ENCODE measurements at places on chromosomes 11 and 22. TPM values are rescaled to one million over a fixed set of nuclear protein-coding genes. Genes with fewer than 3 reads are reported as not detected.

GRCh38 chr11:12893787-12894672 lies 115.1 kb upstream of the RASSF10 start:
- no peaks in the 10 kb centered on the region for H3K27me3 ChIP-seq
- H3K4me3 ChIP-seq: no peak overlapping the region
- H3K27ac ChIP-seq: no peak overlapping the region

Gene CPT1B
- total RNA-seq: 24.8 TPM

Gene KCNJ1
- total RNA-seq: 0.15 TPM

- H3K4me3 ChIP-seq: no peak overlapping the region
- no peaks in the 10 kb centered on the region for H3K27me3 ChIP-seq
- H3K27ac ChIP-seq: no peak overlapping the region
- no peak for DNase-seq
- H3K36me3 ChIP-seq: peaks cover 17% of the 10 kb centered on the region
Observed at GRCh38 chr22:26461188-26461810, 22.3 kb downstream of the HPS4 start.

Gene CNGA4
- 2.6 TPM for total RNA-seq

- H3K36me3 ChIP-seq: no peaks in the 10 kb centered on the region
- H3K4me3 ChIP-seq: no peak overlapping the region
- H3K27me3 ChIP-seq: no peaks in the 10 kb centered on the region
- no peak for DNase-seq
- H3K27ac ChIP-seq: no peak overlapping the region
Observed at GRCh38 chr11:22989371-22989770, 129.1 kb upstream of the CCDC179 start.

DNA sequence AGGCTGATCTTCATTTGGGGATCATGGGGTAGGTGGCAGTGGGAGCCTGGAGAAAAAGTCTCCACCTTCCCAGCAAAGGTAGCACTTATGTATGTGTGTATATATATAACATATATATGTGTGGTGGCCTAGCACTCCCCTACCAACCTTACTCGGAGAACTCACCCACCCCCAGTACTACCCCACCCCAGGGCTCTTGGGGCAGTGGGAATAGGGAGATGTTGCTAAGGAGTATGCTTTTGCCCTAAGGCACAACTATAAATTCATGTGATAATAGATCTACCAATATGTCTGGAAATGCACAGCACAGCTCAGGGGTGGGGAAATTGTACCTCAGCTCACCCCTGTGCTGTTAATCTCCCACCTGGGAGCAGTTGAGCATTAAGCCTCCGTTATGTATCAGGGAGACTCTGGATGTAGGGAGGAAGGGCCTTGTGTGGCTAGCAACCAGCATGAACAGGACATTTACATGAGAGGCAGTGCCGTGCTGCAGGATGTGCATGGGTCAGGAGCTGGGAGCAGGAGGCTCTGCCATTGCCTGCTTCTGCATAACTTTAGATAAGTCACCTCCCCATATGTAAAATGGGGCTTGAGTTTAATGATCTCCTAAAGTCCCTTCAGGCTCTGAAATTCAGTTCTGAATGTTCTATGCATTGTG lies 57.3 kb downstream of the C11orf91 start:
- no peaks in the 10 kb centered on the region for H3K4me1 ChIP-seq
- no peak overlapping the region for H3K27ac ChIP-seq
- H3K27me3 ChIP-seq: no peaks in the 10 kb centered on the region
- no peak for DNase-seq
- no peaks in the 10 kb centered on the region for H3K36me3 ChIP-seq

Gene HBB
- total RNA-seq: 26.2 TPM

Gene DNAJB13
- 3.4 TPM for total RNA-seq

Gene PARVA
- 60.7 TPM for total RNA-seq

Gene SMIM38
- not detected for total RNA-seq

DNA sequence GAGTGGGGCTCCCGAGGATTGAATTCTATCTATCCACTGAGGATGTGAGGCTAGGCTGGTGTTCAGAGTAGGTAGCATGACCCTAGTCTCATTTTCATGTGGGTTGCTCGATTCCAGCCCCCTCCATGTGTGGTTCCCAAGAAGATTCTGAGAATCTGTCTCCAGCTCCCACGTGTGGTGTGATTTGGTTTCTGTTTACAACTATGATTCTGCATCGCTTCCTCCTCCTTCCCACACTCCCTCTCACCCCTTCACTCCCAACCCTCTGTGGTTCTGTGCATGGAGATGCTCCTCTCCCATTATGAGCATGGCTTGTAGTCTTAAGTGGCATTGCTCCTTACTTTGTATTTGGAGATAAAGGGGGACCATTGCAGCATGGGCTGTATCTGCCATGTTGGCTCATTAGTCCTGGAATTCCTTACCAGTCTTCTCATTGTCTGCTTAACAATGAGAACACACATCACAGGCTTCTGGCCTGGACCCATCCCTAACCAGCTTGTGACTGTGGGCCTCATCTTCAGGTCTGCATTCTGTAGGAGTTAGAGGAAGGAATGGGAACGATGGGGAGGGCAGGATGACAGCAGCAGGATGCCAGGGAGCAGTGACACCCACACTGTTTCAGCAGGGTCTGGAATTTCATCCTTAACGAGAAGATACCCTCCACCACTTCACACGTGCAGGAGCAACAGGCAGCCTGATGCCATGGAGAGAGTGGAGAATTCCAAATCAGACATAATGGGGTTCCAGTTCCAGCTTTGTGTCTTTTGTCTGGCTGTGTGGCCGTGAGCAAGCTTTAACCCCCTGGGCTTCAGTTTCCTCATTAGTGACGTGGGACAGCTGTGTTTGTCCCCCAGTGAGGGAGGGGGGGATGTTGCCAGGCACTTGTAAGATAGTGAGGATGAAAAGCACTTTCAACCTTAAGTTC lies 86.0 kb downstream of the CCDC81 start:
- H3K27ac ChIP-seq: no peak overlapping the region
- no peak for DNase-seq

Gene DHCR7
- total RNA-seq: 21.3 TPM

All from upper lobe of left lung (tissue), 6 donors.